ENCODE measurements at places on chromosomes 4 and X.

DNA sequence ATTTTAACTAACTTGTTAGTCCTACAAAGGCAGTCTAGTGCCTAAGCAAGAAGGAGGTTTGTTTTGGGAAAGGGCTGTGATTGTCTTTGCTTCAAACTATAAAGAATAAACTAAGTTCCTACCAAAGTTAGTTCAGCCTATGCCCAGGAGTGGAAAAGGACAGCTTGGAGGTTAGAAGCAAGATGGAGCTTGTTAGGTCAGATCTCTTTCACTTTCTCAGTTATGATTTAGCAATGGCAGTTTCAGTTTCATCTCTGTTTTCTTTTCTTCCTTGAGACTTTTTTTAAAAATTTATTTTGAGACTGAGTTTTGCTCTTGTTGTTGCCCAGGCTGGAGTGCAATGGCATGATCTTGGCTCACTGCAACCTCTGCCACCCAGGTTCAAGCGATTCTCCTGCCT is 82.9 kb upstream of the NLGN4X start:
- no peak for DNase-seq

DNA sequence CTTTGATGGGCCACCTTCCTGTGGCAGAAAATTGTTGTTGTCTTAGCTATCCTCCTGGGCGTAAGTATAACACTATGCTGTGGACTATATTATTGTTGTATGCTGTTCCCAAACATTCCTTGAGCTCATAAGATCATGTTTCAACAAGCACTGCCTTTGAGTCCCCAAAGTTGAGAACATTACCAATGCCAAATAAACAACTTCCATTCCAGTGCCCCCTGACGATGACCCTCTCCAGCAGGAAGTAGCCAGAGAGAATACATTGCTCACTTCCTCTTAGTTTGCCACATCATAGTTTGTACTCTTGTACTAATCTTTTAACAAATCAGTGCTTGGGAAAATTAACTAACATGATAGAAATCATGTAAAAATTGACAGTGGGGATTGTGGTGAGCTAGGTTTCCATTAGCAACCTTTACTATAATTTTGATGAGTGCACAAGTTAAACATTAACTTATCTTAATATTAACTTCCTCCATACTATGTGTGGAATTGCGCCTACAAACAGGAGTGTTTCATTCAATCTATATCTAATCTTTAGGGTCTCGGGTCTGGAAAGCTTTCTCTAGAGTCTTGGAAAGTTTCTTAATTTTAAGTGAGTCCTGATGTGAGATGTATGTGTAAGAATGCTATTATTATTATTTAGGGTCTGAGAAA is 20.3 kb upstream of the DHX15 start:
- DNase-seq: no peak

- DNase-seq: peak; percentile 90
These were observed 29.2 kb downstream of the IGFBP7 start for GRCh38 chr4:57080781-57081650.

DNA sequence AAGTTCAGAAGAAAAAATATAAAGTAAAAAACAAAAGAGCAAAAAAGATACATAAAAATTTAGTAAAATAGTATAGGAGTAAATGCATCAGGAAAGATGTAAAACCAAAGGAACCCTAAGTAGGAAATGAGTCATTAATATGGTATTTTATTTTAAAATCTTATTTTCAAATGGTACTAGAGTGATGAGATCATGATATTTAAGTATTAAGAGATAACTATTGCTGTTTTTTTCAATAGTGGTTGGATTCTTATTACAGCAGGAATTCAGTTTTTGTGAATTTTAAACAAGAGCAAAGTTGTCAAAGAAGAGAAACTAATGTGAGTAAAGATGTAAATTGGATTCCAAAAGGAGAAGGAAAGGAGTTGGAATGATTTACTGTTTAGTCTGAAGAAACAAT is 20.0 kb downstream of the EMCN start:
- peak; percentile 8 for DNase-seq

GRCh38 chr4:168524006-168524405 is 27.2 kb downstream of the PALLD start:
- peak; percentile 56 for DNase-seq

Measured in fibroblast of skin of left quadriceps (primary cell).